ENCODE measurements at places on chromosomes 6 and 20. TPM values are rescaled to one million over a fixed set of nuclear protein-coding genes. Genes with fewer than 3 reads are reported as not detected.

Gene EYA2
- total RNA-seq = 2.5 TPM

Gene SRXN1
- total RNA-seq = 71.2 TPM

Gene ARG1
- not detected for total RNA-seq

Gene C20orf202
- total RNA-seq = not detected

Gene TOMM34
- total RNA-seq = 97.5 TPM

Gene RHAG
- not detected for total RNA-seq

Gene EDN3
- not detected for total RNA-seq

Gene PGC
- total RNA-seq = not detected

Gene MOG
- not detected for total RNA-seq

Gene FLRT3
- total RNA-seq = 6.6 TPM

Gene AVP
- total RNA-seq = not detected

Gene NKX2-4
- not detected for total RNA-seq

Measured in IMR-90 (cell line).